ENCODE measurements at places on chromosomes 5 and 9. TPM values are rescaled to one million over a fixed set of nuclear protein-coding genes. Genes with fewer than 3 reads are reported as not detected.

GRCh38 chr5:41968153-41968723, 43.2 kb downstream of the FBXO4 start:
- no peak for DNase-seq

- no peak for DNase-seq
These were observed 13.4 kb downstream of the HSPA5 start for GRCh38 chr9:125227761-125228160.

DNA sequence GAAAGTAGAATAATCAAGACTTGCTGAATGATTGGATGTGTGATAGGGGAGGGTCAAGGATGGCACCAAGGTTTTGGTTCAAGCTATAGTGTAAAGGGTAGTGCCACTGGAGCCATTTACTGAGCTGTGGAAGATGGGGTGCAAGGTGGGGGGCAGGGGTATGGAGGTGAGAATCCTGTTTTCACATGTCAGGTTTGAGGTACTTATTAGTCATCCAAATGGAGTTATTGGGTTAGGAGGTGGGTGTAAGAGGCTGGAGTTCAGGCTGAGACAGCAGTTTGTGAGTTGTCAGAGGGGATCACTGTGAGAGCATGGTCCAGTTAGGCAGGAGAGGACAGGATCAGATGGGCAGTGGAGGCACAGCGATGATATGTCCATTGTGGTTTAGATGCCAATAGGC, 8.9 kb downstream of the PCBD2 start:
- DNase-seq = no peak

GRCh38 chr9:117293206-117294114, 121.4 kb downstream of the ASTN2 start:
- DNase-seq = no peak

- no peak for DNase-seq
These were observed 49.9 kb downstream of the P4HA2 start for GRCh38 chr5:132177691-132178149.

- peak; percentile 81 for DNase-seq
These were observed at the start of gene SCGB3A1 for GRCh38 chr5:180591311-180591887. SCGB3A1 (minus strand) TSS chr5:180591499; CDS start chr5:180591462, 37 bp downstream.

The TYRP1 gene
- total RNA-seq = 7.1 TPM

The GRM6 gene
- not detected for total RNA-seq

All from upper lobe of right lung (tissue), 1 donor.